AG10803 (cell line): ENCODE measurements at places on chromosomes 7 and 10.

DNA sequence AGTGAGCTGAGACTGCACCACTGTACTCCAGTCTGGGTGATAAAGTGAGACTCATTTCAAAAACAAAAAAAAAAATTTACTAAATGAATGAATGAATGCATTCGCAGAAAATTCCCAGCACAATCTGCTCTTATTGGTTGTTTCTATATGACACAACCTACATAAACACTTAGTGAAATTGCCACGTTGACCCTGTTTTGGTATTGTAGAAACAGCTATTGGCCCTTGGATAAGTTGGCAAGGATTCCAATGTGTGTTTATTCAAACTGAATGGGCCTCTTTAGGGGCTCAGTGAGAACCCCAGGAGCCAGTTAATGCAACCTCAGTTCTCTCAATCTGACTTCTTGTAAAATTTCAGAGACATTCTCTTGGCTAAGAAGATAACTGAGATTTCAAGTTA, 66.0 kb downstream of the HHEX start:
- no peak for DNase-seq

GRCh38 chr7:103576641-103577040, 130.6 kb upstream of the SLC26A5 start:
- DNase-seq: no peak

DNA sequence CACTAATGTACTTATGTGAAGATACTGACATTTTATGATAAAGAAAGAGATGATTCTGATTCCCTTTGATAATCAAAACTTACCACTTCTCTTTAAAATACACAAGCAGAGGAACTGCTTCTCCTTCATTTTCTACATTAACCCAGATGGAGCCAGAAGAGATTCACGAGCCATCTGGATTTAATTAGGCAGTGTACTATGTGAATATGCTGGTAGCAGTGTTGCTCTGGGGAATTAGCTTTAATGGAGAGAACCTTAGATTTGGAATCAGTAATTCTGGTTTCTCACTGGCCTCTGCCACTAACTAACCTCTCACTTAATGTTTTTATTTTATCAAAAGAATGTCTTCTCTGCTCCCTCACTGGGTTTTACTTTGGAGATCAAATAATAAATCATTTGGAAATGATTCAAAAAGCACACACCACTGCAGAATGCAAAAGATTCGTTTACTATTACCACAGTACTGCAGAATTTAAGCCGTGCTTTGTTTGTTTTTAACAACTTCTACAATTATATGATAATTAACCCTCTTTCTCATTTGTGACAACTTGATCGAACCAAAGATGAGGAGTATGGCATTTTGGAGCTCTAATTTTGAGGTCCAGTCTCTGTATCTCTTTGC, 77.5 kb upstream of the PHYHIPL start:
- peak; percentile 72 for DNase-seq

DNA sequence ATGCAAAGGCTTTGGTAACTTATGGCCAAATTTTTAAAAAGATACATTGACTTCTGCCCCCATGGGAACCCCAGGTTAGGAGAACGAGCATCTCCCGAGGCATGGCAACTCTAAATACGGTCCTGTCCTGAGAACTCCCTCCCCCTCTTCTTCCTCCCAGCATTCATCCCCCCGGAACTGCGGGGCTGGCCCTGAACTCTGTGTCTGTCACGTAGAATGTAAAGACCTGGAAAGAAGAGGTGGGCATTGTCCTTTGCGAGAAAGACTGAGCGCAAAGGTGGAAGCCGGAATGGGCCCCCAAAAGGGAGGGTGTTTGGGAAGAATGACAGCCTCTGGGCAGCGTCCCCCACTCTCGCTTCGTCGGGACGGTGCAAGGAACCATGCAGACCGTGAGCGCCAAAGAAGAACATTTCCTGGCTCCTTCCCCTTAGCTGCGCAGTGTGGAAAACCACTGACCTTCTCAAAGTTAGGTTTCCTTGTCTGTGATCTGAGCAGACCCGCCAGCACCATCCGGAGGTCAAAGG, 21.0 kb downstream of the SHH start:
- no peak for DNase-seq

- peak; percentile 50 for DNase-seq
These were observed 397.8 kb downstream of the EXOC4 start for GRCh38 chr7:133650487-133651300.

- DNase-seq: peak; percentile 37
These were observed 16.6 kb downstream of the ACBD5 start for GRCh38 chr10:27223964-27224363.

DNA sequence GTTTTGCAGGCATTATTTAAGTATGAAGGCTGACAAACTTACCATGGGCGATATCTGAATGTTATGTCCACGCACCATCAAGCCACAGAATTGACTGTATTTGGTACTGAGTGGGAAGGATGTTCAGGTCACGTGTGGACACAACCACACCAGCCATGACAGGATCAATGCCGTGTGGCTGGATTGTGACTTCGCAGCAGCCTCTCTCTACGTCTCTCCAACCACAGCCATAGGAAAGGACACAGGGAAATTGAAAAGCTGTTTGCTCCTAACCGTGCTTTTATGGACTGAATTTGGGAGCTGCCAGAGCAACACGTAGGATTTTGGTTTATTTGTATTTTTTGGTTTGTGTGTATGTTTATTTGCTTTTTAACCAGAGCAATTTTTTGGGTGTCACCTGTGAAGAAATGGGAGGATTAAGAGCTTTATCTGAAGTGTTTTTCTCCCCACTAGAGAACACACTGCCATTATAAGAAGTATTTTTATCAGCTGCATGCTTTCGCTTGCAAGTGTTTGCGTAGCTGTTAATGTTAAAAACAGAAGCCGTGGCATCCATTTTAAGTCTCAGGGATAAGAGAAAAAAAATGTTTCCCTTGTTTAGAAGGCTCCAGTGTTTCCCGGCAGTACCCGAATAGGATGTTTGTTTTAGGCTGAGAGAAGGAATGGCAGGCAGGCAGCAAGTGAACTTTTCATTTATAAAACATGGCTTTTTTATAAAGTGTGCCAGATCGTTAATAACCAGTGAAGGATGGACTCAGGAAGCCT, 401.1 kb upstream of the NFE2L3 start:
- DNase-seq: no peak

- no peak for DNase-seq
These were observed 1.3 kb downstream of the POR start for GRCh38 chr7:75916259-75916658.

GRCh38 chr10:6347391-6347951, 144.7 kb downstream of the PFKFB3 start:
- peak; percentile 56 for DNase-seq

- DNase-seq: peak; percentile 45
These were observed at the start of gene JCAD for GRCh38 chr10:30059209-30060107. JCAD (minus strand) TSS chr10:30059586; CDS start chr10:30047812, 11,774 bp downstream.

DNA sequence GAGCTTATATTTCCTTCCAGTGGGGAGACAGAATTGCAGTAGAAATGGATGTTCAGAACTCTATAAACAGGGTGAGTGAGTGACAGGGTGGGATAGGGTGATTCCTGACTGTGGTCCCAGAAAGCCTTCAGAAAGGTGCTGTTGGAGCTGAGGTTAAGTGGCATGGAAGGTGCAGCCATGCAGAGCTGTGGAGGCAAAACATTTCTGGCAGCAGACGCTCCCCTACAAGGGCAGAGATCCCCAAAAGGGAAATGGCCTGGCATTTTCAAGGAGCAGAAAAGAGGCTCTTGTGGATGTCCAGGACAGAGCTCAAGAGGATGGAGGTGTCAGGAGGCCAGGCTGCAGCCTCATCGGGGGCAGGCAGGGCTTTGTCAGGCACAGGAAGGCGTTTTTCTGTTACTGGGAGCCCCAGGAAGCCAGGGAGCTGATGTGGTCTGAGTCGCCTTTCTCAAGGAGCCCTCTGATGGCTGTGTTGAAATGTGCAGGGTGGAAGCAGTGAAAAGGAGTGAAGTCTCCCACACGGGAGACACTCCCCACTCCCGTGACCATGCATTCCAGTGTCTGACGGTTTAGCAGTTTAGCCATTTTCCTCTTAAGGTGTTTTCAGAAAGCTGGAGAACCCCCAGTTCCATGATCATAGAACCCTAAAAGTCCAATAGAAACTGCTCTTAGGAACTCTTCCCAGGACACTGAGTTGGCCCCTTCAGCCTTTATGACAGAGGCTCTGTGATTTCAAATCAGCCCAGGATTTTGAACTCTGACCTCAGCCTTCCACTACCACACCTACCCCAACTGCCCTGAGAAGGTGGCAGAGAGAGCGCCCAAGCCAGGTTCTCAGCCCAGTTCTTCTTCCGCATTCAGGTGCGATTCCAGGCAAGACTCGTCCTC, 96.2 kb downstream of the C10orf105 start:
- peak; percentile 48 for DNase-seq

- DNase-seq: no peak
These were observed 22.5 kb upstream of the REEP3 start for GRCh38 chr10:63498665-63499064.

DNA sequence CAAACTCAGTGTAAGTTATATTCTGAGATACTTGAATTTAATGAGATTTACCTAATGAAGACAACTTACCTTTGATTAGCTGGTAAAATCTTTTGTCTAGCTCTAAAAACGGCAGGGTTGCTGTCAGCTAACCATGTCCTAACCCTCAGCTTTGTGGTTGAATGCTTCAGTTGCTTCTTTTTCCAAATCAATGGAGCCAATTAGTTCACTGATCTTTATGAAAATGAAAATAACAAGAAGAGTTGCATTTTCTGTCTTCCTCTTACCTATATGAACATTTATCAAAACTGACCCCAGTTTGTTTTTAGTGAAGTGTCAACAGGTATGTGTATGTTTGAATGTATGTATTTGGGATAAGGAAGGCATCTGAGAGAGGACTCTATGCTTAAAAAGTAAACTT, 253.1 kb upstream of the MTPN start:
- DNase-seq: no peak

- DNase-seq: no peak
These were observed 48.0 kb upstream of the SP8 start for GRCh38 chr7:20834656-20835055.

DNA sequence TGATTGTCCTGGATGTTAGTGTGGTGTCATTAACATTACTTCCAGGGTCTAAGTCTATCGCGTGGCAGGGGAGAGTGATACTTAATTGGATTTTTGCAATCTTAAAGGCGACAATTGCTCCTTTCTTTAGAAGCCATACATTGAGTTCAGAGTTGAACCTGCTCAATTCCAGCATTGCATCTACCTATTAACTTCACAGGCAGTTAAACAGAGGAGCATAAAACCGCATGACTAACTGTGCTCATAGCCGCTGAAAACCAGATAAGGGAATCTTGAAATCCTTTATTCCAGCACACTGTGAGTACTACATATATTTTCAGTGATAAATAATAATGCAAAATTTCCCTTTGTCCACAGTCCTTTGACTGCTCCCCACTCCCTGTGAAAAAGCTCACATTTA, 255.3 kb downstream of the STK31 start:
- no peak for DNase-seq

GRCh38 chr7:141198194-141198958, 124.5 kb downstream of the TMEM178B start:
- DNase-seq: no peak

- DNase-seq: no peak
These were observed 146.8 kb downstream of the PCLO start for GRCh38 chr7:83015916-83016315.

GRCh38 chr7:108012499-108013430, 9.8 kb upstream of the LAMB1 start:
- DNase-seq: no peak

- DNase-seq: no peak
These were observed 18.7 kb downstream of the GRID1 start for GRCh38 chr10:86347856-86348255.

- peak; percentile 71 for DNase-seq
These were observed at the start of gene HOGA1 for GRCh38 chr10:97584060-97584797. HOGA1 (plus strand) TSS chr10:97584389; CDS start chr10:97584704, 315 bp downstream.

DNA sequence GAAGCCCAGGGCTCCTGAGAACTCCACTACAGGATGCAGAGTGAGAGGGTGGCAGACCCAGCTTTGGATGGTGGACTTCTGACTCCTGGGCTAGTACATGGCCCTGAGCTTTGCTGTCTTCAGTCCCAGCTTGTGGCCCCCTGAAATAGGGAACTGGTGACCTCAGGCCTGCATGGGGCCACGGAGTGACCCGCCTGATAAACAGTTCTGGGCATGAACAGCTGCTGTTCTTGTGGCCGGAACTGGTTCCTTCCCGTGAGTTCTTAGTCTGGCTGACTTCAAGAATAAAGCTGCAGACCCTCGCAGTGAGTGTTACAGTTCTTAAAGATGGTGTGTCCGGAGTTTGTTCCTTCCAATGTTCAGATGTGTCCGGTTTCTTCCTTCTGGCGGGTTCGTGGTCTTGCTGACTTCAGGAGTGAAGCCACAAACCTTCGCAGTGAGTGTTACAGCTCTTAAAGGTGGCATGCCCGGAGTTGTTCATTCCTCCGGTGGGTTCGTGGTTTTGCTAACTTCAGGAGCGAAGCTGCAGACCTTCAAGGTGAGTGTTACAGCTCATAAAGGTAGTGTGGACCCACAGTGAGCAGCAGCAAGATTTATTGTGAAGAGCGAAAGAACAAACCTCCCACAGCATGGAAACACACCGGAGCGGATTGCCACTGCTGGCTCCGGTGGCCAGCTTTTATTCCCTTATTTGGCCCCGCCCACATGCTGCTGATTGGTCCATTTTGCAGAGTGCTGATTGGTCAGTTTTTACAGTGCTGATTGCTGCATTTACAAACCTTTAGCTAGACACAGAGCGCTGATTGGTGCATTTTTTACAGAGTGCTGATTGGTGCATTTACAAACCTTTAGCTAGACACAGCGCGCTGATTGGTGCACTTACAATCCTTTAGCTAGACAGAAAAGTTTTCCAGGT, 268.0 kb downstream of the ZEB1 start:
- DNase-seq: no peak

DNA sequence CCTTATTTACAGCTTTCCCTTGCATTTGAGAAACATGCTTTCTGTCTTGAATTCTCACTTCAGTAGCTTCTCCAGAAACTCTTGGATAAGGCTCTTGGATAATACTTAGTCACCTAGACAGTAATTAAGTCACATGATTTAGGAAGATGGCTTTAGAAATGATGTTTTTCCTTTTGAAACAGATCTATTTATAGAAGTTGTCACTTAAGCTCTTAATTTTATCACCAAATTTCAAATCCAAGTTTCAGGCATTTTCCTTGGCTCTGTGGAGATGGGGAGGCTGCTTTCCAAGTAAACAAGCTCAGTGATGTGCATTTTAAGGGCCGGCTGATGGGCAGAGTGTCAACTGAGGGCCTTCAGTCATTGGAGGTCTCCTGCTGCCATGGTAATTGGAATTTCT, 130.3 kb downstream of the SRI start:
- no peak for DNase-seq

GRCh38 chr10:119378737-119379067, 163.8 kb downstream of the RGS10 start:
- DNase-seq: no peak

DNA sequence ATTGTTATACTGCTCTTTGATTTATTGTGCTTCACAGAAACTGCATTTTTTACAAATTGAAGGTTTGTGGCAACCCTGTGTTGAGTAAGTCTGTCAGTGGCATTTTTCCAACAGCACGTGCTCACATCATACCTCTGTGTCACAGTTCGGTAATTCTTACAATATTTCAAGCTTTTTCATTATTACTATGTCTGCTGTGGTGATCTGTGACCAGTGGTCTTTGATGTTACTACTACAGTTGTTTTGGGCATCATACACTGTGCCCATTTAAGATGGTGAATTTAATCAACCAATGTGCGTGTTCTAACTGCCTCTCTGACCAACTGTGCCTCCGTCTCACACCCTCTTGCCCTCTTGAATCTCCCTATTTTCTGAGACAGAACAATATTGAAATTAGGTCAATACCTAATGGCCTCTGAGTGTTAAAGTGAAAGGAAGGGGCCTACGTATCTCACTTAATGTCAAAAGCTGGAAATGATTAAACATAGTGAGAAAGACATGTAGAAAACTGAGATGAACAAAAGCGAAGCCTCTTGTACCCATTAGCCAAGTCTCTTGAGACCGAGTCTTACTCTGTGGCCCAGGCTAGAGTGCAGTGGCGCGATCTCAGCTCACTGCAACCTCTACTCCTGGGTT, 20.2 kb upstream of the ASL start:
- DNase-seq: peak; percentile 90
